ENCODE measurements at places on chromosomes 2 and 18.

GRCh38 chr18:76274468-76275289, 220.4 kb downstream of the ZNF516 start:
- DNase-seq = no peak

DNA sequence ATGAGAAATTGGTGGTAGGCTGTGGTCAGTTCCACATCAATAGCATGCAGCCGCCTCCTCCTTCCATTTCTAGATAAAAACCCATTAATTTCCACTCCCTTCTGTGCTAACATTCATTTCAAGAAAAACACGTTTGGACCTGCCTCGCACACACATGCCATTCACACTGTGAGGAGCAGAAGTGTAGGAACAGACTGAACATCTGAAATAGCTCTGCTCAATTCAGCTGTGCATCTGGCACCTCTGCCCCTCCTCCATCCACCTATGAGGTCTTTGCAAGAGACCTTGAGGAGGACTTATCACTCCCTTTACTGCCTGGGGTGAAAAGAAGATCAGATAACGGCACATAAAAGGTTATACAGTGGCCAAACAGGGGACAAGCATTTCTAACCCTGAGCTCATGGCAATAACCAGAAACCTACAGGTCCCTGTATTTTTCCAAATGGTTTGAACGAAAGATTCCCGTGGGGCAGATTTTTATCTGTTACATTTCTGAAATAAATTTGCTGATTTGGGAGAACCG, 30.8 kb upstream of the LRP2 start:
- no peak for DNase-seq

DNA sequence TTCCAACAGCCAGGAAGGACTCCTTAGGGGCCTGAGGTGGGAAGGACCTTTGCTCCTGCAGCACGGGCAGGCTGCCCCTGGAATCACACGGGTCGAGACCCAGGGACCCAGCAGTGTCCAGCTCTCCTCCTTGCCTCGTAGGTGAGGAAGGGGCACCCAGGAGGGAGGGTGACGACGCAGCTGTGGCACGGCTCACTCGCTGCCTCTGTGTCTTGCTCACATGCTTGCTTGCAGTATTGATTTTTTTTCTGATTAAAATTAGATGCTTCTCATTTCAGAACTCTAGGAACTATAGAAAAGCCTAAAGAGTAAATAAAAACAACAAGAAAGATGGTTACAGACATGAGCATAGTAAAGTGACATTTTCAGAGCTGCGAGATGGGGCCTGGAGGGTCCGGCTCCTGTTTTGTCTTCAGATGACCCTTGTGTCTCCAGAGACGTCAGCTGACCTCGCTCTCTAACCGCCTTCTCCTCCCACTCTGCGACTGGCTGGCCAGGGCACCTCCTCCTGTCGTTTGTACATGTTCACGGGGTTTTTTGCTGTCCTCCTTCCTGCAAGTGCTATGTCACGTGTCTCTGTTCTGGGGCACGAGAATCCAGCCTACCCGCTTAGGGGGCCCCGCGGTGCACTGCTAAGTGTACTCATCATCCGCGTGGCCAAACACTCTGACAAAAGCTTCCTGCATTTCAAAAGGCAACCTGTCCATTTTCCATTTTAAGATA, 65.7 kb upstream of the ZNF236 start:
- no peak for DNase-seq

GRCh38 chr2:19785447-19785846, 116.3 kb downstream of the TTC32 start:
- DNase-seq = no peak

DNA sequence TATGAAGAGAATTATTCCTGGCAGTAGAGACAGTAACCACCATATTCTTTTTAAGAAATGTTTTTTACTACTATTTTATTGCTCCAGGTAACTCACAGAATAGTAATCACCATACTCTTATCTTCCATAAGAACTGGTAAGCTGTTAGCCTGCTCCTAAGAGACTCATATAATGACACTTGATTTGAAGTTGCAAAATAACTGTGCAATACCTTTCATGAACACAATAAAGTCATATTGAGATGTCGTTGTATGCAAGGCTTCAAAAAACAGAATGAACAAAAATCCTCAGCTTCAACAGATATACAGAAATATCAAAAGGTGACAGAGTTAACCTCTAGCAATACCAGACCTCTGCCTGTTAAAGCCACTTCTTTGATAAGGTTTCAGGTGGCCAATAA, 360.1 kb downstream of the NBAS start:
- no peak for DNase-seq

- no peak for DNase-seq
Measured at GRCh38 chr2:58899692-58900091, 658.6 kb upstream of the FANCL start.

DNA sequence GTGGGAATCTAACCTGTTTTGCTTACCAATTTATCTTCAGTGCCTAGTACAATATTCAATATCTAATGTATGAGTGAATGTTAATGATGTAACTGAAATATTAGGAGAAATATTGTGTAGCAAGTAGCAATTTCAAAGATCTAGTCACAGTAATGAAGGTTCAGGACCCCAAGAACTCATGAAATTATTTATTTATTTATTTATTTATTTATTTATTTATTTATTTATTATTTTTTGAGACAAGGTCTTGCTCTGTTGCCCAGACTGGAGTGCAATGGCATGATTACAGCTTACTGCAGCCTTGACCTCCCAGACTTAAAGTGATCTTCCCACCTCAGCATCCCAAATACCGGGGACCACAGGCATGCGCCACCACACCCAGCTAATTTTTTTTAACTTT, 126.9 kb downstream of the KCNJ3 start:
- no peak for DNase-seq

GRCh38 chr2:121860033-121860757, 104.7 kb downstream of the TSN start:
- DNase-seq = no peak

DNA sequence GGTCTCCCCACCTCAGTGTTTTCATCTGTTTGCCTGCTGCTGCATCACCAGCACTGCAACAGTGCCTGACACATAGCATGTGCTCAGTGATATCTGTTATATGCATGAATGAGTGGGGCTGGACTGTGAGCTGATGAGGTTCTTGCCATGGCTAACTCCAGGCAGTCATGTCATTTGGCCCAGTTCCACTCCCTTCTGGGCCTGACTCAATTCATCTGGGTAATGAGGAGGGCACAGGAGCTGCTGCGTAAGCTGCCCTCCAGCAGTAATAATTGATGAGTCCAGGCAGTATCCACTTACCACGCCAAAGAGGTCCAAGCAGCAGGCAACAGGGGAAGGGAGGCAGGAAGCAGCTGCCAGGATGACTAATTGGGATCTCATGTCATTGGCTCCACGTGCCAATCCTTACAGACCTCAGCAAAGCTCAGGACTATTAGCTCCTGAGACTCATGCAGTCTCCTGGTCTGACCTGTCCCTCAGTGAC, 34.1 kb upstream of the MAT2A start:
- DNase-seq = no peak

DNA sequence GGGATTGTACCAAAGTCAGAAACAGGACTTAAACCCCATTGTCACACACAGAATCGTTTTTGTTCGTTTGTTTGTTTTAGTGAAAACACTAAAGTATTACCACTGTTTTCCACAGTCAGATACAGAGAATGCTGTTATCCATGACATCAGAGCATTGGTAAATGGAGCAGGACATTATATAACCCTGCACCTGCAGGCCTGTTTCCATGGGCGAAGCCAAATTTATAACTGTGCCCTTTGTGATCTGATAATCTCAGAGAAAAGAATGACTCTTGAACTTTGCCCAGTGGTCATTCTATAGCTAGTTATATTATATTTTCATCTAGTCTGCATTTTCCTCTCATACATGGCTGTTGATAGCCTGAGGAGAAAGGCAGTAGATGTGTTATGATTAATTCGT, 217.6 kb downstream of the TMEM182 start:
- DNase-seq = no peak

DNA sequence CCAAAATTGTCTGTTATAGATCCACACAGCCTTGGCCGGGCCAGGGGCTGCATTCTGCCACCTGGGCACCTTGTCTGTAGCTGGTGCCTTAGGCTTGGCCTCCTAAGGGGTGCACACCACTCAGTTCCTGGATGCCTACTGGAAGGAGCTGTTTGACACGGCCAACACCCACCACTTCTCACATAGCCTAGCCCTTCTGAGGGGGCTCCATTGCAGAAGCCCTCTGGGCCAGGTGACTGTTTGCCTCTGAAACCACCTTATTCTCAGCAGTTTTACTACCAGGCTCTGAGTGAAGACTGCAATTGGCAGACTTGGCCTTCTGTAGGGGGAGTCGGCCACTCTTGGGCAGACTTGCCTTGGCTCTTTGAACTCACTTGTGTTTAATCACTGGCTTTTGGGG, 39.5 kb downstream of the EPHA4 start:
- no peak for DNase-seq

DNA sequence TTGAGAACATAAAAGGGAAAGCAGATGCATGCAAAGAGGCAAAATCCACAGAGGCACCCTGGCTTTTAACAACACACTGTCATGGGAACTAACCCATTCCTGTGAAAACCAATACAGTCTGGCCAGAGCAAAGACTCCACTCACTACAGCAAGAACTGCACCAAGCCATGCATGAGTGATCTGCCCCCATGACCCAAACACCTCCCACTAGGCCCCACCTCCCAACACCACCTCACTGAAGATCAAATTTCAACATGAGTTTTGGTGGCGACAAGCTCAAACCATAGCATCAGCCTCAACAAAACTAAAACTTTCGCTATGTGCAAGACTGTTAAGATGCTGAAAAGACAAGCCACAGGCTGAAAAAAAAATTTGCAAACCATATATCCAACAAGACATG, 162.8 kb downstream of the SMAD2 start:
- no peak for DNase-seq

GRCh38 chr18:48992133-48992532, 41.4 kb upstream of the SMAD7 start:
- no peak for DNase-seq

- DNase-seq = no peak
Measured at GRCh38 chr2:151905963-151906632, 77.9 kb upstream of the ARL5A start.

DNA sequence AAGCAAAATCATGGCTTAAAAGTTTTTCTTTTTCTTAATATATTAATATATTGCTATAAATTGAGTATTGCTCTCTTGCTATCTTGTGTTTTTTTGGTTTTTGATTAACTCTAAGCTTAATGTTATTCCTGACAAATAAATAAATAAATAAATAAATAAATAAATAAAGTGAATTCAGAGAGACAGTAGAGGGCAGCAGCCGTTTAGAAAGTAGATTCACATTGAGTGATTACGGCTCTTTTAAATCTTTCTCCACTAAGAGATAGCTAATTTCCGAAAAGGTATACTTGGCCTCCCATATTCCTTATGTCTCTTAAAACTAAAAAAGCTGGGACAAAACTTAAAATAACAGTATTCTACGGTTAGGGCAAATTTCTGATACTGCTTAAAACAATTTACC, 34.3 kb downstream of the MSH2 start:
- no peak for DNase-seq

- no peak for DNase-seq
Measured at GRCh38 chr18:63102941-63103744, 216.4 kb downstream of the BCL2 start.

- no peak for DNase-seq
Measured at GRCh38 chr18:48862678-48863270, 88.0 kb downstream of the SMAD7 start.

- no peak for DNase-seq
Measured at GRCh38 chr2:212998626-212999359, 152.6 kb downstream of the IKZF2 start.

- DNase-seq = no peak
Measured at GRCh38 chr2:65199891-65200290, 27.7 kb upstream of the ACTR2 start.

GRCh38 chr2:148675708-148676107, 31.2 kb downstream of the EPC2 start:
- DNase-seq = no peak

- DNase-seq = no peak
Measured at GRCh38 chr2:46538393-46538792, 59.0 kb downstream of the TMEM247 start.

DNA sequence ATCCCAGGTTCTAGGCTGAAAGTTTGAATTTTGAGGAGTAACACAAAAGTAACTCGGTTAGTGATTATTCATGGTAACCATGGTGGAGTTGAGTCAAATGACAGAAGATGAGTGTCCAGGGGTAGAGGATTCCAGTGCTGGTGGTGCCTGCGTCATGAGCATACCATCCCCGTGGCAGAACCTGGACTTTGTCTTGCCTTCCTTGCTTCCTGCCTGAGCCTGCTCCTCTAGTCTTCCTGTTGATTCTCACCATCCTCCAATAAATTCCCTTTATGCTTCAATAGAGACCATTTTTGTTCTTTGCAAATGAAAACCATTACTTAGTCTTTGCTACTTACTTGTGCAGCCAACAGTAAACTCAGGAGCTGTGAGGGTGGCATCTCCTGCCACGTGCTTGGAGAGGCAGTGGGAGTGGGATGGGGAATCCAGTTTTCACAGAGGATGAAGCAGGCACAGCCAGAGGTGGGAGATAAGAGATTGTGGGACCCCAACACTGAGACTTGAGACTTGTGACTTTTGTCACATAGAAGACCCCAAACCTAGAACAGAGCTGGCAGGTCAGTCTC, 4.1 kb upstream of the YES1 start:
- DNase-seq = no peak

- no peak for DNase-seq
Measured at GRCh38 chr2:239495791-239496233, 95.0 kb upstream of the HDAC4 start.
